SK-N-SH (cell line): ENCODE measurements at places on chromosomes 5 and 9.

- no peak for DNase-seq
Measured at GRCh38 chr5:73605223-73606087, 20.5 kb upstream of the ARHGEF28 start.

DNA sequence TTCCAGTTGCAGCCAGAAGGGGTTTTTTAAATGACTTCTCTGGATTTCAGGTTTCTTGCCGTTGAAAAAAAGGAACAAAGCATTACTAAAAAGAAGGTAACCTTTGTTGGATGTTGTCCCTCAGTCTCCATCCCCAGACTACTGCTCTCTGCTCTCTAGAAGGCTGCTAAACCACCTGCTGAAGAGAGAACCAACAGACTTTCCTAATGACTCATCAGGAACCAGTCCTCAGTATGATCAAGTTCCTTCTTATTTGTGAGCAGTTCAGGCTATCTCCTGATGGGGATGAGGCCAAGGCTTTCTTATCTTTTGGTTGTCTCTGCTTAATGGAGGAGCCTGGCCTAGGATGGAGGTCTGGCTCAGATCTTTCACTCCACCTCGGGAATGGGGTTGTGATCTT, 4.1 kb downstream of the KIF4B start:
- DNase-seq = no peak

GRCh38 chr5:80077051-80077714, 42.0 kb downstream of the THBS4 start:
- no peak for DNase-seq

- no peak for DNase-seq
Measured at GRCh38 chr5:168755548-168756093, 176.5 kb upstream of the PANK3 start.

DNA sequence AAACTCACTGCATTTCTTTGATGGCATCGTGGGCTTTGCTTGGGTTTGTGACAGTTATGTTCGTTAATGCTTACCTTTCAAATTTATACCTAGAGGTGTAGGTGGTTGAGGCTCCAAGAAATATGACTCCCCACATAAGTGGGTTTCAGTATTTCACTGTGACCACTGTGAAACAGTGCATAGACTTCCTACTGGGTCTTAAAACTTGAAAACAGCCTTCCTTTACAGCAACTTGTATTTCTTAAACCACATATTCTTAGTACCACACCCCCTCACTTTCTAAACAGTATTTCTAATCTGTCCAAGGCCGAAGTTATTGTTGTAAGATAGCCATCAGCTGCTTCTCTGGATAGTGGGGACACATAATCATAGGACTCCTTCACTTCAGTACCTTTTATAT, 48.3 kb downstream of the TMEFF1 start:
- no peak for DNase-seq

- DNase-seq = no peak
Measured at GRCh38 chr9:33381231-33381791, 21.1 kb downstream of the AQP7 start.

- DNase-seq = no peak
Measured at GRCh38 chr5:95884017-95884325, 61.4 kb upstream of the GLRX start.

DNA sequence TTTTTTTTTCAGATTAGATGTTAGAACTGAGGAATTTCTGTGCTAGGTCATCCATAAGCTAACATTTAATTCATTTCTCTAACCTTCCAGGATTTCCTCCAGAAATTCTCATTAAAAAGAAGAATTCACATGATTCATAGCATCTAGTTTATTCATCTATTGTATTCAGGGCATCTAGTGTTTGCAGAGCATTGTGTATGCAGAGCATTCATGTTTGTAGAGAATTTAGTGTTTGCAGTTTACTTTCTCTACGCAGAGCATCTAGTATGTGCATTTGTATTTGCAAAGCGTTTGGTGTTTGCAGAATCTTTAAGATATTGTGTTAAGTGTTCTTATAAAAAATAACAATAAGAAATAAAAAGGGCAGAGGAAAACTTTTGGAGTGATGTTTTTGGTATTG, 491.1 kb downstream of the MTRR start:
- DNase-seq = no peak
